HT1080 (cell line): ENCODE measurements at places on chromosomes 7 and 10.

GRCh38 chr10:132487241-132488135 lies 50.1 kb upstream of the INPP5A start:
- DNase-seq, result no peak

- peak; percentile 78 for DNase-seq
These were observed 14.4 kb upstream of the YWHAG start for GRCh38 chr7:76372984-76373833.

DNA sequence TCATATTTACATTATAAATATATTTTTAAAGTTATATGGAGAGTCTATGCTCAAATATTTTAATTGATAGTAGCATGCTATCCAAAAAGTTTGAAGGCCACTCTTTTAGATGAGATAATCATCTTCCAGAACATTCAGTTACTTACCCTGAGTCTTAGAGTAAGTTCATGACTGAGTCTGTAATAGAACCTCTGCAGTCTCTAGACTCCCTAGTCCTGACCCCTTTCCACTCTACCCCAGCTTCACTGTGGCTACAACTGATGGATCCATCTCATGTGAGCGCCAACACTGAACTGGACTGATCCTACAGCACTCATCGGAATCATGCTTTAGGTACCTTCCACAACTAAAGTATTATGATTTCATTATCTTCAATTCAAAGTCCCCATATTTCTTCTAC lies 10.1 kb downstream of the HACD1 start:
- DNase-seq, result no peak

- no peak for DNase-seq
These were observed 276.2 kb upstream of the SORCS1 start for GRCh38 chr10:107440741-107441140.

DNA sequence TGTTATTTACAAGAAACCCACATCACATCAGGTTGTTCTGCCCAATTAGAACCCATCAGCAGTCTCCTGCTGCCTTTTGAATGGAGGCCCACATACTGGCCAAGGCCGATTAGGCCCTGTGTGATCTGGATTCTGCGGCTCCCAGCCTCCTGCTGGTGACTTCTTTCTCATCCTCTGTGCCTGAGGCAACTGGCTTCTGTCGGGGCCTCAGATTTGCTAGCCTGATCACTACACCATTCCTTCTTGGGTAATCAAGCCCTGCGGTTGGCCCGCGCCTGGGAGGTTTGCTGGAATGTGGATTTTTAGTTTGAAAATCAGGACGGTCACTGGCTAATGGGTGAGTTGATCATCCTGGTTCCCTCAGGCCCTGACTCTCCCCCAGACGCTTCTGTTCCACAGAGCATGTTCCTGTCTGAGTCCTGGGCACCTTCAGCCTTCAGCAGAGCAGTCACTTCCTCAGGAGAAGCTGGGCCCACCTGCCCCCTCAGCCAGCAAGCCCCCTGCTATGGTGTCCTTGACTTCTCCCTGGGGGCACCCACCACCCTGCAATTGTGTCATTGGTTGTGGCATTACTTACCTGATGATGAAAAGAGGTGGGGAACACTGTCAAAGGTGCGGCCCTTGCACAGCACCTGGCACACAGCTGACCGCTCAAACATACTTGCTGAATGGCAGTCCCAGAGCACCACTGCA lies 207.6 kb downstream of the PHTF2 start:
- DNase-seq, result no peak

DNA sequence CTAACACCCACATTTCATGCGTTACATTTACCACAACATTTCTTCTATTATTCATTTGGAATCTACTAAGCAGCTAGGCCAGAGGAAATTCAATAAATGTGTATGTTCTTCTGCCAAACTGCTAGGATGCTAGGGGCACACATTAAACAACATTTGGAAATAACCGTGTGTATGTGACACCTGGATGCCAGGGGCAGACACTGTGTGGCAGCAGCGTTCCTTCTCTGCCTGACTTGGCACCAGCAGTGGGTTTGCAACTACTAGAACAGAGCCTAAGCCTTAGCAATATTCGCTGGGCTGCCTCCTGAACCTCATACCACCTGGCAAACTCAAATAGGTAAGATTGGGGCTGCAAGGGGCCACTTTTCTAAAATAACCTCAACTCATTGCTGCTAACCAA lies 182.1 kb downstream of the CHCHD3 start:
- DNase-seq, result no peak

DNA sequence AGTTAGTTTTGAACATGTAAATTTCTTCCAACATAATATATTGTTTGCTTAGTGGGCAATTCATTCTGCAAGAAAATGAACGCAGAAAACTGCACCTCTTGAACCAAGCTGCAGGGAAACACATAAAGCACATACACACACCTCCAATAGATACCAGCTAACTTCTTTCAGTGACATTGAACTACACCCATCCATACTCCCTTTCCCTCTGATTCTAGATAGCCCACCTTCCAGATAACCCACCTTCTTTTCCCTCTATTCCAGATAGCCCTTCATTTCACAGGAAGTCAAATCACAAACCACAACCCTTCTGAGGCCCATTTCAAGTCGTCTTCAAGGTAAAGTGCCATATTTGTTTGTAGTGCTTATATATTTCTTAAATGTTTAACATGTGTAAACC lies 28.5 kb downstream of the NRBF2 start:
- DNase-seq, result no peak
